ENCODE measurements at places on chromosomes 13 and 19.

- DNase-seq = no peak
- no peaks in the 10 kb centered on the region for H3K27me3 ChIP-seq
- H3K4me3 ChIP-seq = no peak overlapping the region
Observed at GRCh38 chr19:6066661-6067646, 43.3 kb downstream of the RFX2 start.

DNA sequence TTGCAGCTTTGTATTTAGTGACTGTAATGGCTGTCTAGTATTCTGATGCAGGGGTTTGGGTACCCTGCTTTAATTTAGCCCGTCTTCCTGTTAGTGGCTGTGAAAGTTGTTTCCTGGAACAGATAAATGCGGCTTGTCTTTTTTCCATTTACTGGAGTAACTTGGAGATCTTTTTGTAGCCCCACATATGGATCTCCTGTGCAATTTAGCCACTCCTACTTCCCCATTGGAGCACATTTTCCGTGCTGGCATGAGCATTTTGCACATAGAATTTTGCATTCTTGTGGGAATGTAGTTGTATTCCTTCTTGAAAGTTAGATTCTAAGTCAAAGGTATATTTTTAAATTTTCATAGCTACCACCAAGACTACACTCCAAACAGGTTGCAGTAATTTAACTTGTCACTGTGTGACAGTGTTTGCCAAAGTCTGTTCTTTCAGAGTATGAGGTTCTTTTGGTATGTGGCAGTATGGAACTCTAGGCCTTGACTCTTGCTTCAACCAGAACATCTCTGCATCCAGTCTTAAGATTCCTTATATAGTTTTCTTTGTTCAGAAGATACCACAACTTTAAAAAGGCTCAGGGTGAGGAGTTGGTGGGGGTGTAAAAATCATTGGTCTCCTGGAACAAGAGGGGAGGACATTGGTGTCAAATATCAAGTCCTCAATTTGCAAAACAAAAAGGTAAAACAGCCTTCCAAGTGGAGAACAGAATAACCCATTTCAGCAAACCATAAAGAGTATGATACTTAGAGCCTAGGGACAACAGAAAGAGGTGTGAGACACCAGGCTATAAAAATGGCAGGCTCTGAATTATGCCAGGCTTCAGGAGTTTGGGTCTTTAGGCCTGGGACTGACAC, 21.1 kb upstream of the CCDC97 start:
- H3K27ac ChIP-seq = no peak overlapping the region
- no peak for DNase-seq
- H3K4me1 ChIP-seq = no peaks in the 10 kb centered on the region
- H3K27me3 ChIP-seq = no peaks in the 10 kb centered on the region
- H3K4me3 ChIP-seq = no peak overlapping the region

- H3K36me3 ChIP-seq = no peaks in the 10 kb centered on the region
- H3K4me1 ChIP-seq = no peaks in the 10 kb centered on the region
- no peaks in the 10 kb centered on the region for H3K27me3 ChIP-seq
- no peak for DNase-seq
- no peak within 1 kb of the TSS for H3K4me3 ChIP-seq
Observed at GRCh38 chr13:57631596-57632275, at the start of gene PCDH17. Gene PCDH17, plus strand, starts transcription at chr13:57631744. Its CDS starts 803 bp downstream, at chr13:57632547.

DNA sequence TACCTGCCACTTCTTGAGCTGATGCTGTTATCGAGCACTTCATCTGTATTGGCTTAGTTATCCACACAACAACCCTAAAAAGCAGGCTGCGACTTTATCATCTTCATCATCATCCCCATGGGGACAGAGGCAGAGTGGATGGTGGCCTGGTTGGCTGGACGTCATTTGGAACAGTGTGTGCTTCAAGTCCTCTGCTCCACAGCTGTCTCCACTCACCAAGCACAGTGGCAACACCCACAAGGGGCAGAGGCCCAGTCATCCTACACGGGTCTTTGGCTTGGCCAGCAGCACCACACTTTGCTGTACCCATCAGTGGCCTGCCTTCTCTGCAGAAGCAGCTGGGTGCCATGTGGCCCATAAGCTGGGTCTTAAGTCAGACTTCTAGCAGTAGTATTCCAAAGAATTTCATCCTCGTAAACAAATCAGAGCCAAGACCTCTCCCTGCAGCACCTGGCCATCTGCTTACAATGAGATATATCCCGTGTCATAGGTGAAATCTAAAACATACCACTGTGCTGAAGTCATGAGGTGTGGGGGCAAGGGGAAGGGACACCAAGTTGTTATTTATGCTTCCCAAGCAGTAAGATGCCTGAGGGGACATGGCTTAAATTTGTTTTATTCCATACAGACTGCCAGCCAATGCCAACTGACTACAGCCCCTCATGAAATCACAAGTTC, 47.9 kb upstream of the EPHX3 start:
- H3K4me1 ChIP-seq = no peaks in the 10 kb centered on the region
- peaks cover 27% of the 10 kb centered on the region for H3K36me3 ChIP-seq
- no peak overlapping the region for H3K4me3 ChIP-seq
- no peak for DNase-seq
- H3K27ac ChIP-seq = no peak overlapping the region

- H3K27me3 ChIP-seq = no peaks in the 10 kb centered on the region
- DNase-seq = no peak
- no peak overlapping the region for H3K4me3 ChIP-seq
- H3K4me1 ChIP-seq = no peaks in the 10 kb centered on the region
- H3K36me3 ChIP-seq = peaks cover 35% of the 10 kb centered on the region
Observed at GRCh38 chr13:59880468-59880867, 283.3 kb downstream of the DIAPH3 start.

- H3K27ac ChIP-seq = no peak overlapping the region
- H3K4me1 ChIP-seq = no peaks in the 10 kb centered on the region
- H3K4me3 ChIP-seq = no peak overlapping the region
- H3K36me3 ChIP-seq = peaks cover 17% of the 10 kb centered on the region
- DNase-seq = no peak
Observed at GRCh38 chr13:21541980-21542379, 62.0 kb downstream of the MICU2 start.

GRCh38 chr19:2478756-2479555, 3.0 kb downstream of the GADD45B start:
- peaks cover 44% of the 10 kb centered on the region for H3K4me1 ChIP-seq
- H3K36me3 ChIP-seq = peaks cover 18% of the 10 kb centered on the region

DNA sequence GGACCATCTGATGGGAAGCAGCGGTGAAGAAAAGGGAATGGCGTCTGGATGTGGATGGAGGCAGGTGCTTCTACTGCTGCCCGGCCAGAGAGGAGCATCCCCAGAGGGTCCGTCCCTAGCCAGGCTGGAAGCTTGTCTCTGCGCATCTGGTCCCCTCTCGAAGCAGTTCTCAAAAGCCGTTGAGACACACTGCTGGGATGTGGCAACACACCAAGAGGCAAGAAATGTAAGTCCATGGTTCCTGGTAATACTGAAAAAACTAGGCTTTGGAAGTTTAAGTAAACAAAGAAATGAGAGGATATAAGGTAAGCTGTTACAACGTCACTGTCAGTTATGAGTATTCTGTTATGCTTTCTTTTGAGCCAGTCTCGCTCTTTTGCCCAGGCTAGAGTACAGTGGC, 15.1 kb upstream of the FFAR2 start:
- H3K36me3 ChIP-seq = no peaks in the 10 kb centered on the region
- H3K4me1 ChIP-seq = no peaks in the 10 kb centered on the region
- H3K27ac ChIP-seq = no peak overlapping the region
- peaks cover 3% of the 10 kb centered on the region for H3K27me3 ChIP-seq
- no peak overlapping the region for H3K4me3 ChIP-seq

- no peak overlapping the region for H3K27ac ChIP-seq
- H3K36me3 ChIP-seq = no peaks in the 10 kb centered on the region
- H3K4me1 ChIP-seq = no peaks in the 10 kb centered on the region
- no peak for DNase-seq
- no peaks in the 10 kb centered on the region for H3K27me3 ChIP-seq
- H3K4me3 ChIP-seq = no peak overlapping the region
Observed at GRCh38 chr19:33871605-33872004, 74.9 kb downstream of the KCTD15 start.

GRCh38 chr13:90564566-90564965, 782.9 kb upstream of the MIR17HG start:
- H3K27me3 ChIP-seq = no peaks in the 10 kb centered on the region
- no peak for DNase-seq
- H3K4me3 ChIP-seq = no peak overlapping the region
- H3K4me1 ChIP-seq = no peaks in the 10 kb centered on the region
- no peaks in the 10 kb centered on the region for H3K36me3 ChIP-seq

DNA sequence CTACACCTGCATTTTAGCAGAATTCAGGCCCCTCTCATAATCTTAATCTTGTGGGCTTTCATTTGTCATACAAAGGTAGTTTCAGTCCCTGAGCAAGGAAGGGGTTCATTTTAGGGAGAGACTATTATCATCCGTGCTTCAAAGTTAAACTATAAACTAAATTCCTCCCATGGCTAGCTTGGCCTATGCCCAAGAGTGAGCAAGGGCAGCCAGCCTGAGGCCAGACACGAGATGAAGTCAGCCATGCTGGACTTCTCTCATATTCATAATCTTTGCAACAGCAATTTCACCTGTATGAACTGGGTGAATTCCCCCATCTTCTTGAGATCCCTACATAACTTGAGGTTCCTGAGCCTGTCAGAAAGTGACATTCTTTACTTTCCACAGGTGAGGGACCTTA, 13.0 kb downstream of the ERICH4 start:
- H3K27ac ChIP-seq = no peak overlapping the region
- peaks cover 4% of the 10 kb centered on the region for H3K27me3 ChIP-seq
- no peaks in the 10 kb centered on the region for H3K4me1 ChIP-seq
- H3K36me3 ChIP-seq = no peaks in the 10 kb centered on the region
- DNase-seq = no peak

DNA sequence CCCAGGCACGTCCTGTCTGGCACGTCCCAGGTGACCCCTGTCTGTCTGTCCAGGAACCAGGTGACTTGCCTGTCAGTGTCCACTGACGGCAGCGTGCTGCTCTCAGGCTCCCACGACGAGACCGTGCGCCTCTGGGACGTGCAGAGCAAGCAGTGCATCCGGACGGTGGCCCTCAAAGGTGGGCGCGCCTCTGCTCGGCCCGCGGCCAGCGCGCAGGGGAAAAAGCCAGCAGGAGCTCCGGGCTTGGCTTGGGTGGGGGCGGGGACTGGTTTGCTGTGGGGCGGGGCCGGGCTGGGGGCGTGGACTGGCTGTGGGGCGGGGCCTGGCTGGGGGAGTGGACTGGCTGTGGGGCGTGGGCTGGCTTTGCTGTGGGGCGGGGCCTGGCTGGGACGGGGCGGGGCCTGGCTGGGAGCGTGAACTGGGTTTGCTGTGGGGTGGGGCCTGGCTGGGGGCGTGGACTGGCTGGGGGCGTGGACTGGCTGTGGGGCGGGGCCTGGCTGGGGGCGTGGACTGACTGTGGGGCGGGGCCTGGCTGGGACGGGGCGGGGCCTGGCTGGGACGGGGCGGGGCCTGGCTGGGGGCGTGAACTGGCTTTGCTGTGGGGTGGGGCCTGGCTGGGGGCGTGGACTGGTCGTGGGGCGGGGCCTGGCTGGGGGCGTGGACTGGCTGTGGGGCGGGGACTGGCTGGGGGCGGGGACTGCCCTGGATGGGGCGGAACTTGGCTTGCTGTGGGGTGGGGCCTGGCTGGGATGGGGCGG, 7.2 kb downstream of the WDR18 start:
- H3K4me1 ChIP-seq = peaks cover 7% of the 10 kb centered on the region
- H3K4me3 ChIP-seq = no peak overlapping the region
- no peak overlapping the region for H3K27ac ChIP-seq

DNA sequence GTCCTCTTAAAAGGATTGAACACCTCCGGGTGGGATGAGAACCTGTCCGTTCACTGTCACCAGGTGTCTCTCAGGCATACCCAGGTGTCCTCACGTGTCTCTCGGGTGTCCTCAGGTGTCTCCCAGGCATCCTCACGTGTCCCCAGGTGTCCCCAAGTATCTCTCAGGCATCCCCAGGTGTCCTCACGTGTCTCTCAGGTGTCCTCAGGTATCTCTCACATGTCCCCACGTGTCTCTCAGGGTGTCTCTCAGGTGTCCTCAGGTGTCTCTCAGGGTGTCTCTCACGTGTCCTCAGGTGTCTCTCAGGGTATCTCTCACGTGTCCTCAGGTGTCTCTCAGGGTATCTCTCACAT, 33.8 kb downstream of the ATP4B start:
- H3K4me1 ChIP-seq = no peaks in the 10 kb centered on the region
- H3K36me3 ChIP-seq = peaks cover 79% of the 10 kb centered on the region
- no peak overlapping the region for H3K4me3 ChIP-seq
- no peak for DNase-seq

DNA sequence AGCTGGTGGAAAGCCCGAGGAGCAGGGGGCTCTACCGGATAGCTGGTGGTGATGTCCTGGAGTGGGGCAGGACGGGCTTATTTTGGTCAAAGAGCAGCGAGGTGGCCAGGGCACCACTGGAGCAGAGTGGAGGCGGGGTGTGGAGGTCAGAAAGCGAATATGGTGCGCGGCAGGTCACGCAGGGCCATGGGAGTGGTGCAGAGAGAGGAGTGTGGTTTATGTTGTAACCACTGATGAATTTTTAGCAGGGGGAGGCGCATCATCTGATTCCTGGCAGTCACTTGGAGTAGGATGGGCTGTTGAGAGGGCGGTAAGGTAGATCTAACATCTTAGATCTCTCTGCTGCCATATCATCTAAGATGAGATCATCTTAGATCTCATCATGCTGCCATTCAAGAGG, 1.4 kb upstream of the ZNF414 start:
- peaks cover 13% of the 10 kb centered on the region for H3K36me3 ChIP-seq
- H3K4me1 ChIP-seq = peaks cover 44% of the 10 kb centered on the region
- H3K27ac ChIP-seq = no peak overlapping the region
- H3K27me3 ChIP-seq = no peaks in the 10 kb centered on the region

DNA sequence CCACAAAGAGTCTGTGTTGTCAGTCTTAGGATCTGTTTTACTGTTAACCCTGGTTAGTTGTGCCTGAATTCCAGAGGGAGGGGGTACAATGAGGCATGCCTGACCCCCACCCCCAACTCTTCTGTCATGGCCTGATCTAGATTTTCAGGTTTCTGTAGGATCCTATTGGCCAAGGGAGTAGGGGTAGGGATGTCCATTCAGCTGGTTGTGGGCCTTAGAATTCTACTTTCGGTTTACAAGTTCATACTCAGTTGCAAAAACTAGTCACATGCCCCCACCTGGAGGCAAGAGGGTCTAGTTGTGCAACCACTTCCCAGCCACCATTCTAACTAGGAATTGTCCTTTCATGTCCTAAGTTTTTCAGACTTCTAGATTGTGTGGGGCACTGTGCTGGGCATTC, 94.3 kb upstream of the MBNL2 start:
- H3K4me1 ChIP-seq = no peaks in the 10 kb centered on the region
- H3K36me3 ChIP-seq = no peaks in the 10 kb centered on the region
- no peaks in the 10 kb centered on the region for H3K27me3 ChIP-seq
- no peak overlapping the region for H3K27ac ChIP-seq
- no peak overlapping the region for H3K4me3 ChIP-seq

DNA sequence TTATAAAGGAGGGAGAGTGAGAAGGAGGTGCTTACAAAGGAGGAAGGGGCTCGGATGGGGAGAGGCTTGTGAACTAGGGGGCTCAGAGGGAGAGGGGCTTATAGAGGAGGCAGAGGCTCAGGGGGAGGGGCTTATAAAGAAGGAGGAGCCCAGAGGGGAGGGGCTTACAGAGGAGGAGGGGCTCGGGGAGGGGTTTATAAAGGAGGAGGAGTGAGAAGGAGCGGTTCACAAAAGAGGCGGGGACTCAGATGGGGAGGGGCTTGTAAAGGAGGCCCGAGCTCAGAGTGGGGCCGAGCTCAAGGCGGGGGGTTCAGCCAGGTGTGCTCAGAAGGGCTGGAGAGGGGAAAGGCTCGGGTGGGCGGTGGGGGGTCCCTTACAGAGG, 500 bp downstream of the SMIM24 start:
- H3K27me3 ChIP-seq = no peaks in the 10 kb centered on the region
- H3K36me3 ChIP-seq = no peaks in the 10 kb centered on the region
- peak overlapping the region; percentile 90 for H3K27ac ChIP-seq
- H3K4me1 ChIP-seq = peaks cover 31% of the 10 kb centered on the region
- DNase-seq = no peak

GRCh38 chr13:34044660-34045080, 226.7 kb downstream of the RFC3 start:
- DNase-seq = no peak
- H3K4me1 ChIP-seq = no peaks in the 10 kb centered on the region
- no peaks in the 10 kb centered on the region for H3K27me3 ChIP-seq
- no peaks in the 10 kb centered on the region for H3K36me3 ChIP-seq
- H3K27ac ChIP-seq = no peak overlapping the region
- no peak overlapping the region for H3K4me3 ChIP-seq
